Stimulated activated CD4-positive, alpha-beta T cell treated with anti-CD3 and anti-CD28 coated beads, Interleukin-12 subunit alpha, Interleukin-12 subunit beta, amount 100 ng/mL, for 48 hours (primary cell): ENCODE measurements at places on chromosomes 6 and 20.

GRCh38 chr6:110392727-110393126 is 22.6 kb downstream of the DDO start:
- DNase-seq = no peak

DNA sequence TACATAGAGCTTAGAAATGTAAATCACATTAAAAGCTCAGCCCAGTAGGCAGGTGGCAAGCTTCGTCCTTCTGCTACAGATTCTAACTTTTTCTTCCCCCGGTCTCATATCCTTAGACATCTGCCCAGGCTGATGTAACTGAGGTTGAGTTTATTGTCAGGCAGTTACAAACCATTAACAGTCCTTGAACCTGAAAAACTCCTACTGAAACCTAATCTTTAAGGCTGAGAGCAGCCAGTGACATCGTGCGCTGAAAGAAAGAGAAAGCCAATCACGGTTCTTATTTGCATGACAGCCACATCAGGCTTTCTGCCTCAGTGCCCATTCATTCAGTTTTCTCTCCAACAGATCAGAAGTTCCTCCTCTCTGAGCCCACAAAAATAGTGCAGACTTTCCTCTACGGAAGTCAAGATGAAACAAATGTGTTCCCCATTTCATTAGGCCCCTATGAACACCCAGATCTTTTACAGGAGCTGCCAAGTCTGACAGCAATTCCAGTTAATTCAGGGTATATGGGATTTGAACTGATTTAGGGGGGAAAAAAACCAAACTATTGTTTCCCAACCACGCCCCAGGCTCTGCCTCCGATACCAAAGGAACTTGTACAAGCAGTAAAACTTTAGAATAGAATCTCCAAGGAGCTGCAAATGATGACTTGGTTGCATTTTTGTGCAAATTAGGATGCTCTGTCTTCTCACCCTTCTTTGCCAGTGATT is at the start of gene NHSL1:
Gene NHSL1, minus strand, starts transcription at position 192 of the 716 bp plus-strand sequence. CDS start 204 bp downstream, outside the sequence.
- no peak for DNase-seq

- DNase-seq = peak; percentile 17
Observed at GRCh38 chr20:237489-237888, 10.4 kb downstream of the DEFB129 start.

DNA sequence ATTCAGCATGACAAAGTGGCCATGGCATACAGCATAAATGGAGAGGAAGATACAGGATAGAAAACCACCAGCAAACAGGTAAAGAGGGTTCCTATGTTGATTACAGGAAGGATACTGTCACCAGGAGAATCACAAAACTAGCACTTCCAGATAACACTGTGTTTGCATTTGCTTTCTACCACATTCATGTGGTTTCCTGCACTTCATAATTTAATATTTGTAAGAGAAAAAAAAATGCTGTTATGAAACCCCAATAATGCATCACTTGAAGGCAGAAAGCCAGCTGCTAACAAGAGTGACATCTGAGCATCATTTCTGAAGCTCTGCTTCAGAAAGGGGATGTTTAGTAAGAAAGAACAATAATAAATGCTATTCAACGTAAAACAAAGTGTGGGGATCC is 106.6 kb downstream of the ATXN1 start:
- DNase-seq = no peak

GRCh38 chr20:31759836-31760518 is 20.9 kb downstream of the TPX2 start:
- DNase-seq = no peak
